Peyer's patch (tissue), 4 donors: ENCODE measurements at places on chromosomes 5 and 9.

- DNase-seq = no peak
Observed at GRCh38 chr9:116275418-116276195, 122.0 kb downstream of the PAPPA start.

- no peak for DNase-seq
Observed at GRCh38 chr5:154477382-154478223, 424 bp downstream of the HAND1 start.

GRCh38 chr9:35162605-35163315 is 951 bp downstream of the UNC13B start:
- no peak for DNase-seq

- DNase-seq = no peak
Observed at GRCh38 chr5:156096259-156096658, 230.7 kb upstream of the SGCD start.

GRCh38 chr9:76580188-76580587 is 121.2 kb downstream of the GCNT1 start:
- DNase-seq = no peak

- DNase-seq = peak; percentile 67
Observed at GRCh38 chr9:133351908-133352634, 4.1 kb downstream of the RPL7A start.

- DNase-seq = no peak
Observed at GRCh38 chr9:90449213-90449925, 193.3 kb downstream of the DIRAS2 start.

GRCh38 chr9:114035221-114035844 is 42.8 kb downstream of the AMBP start:
- DNase-seq = peak; percentile 24

- DNase-seq = no peak
Observed at GRCh38 chr9:129989740-129990139, 53.2 kb downstream of the FNBP1 start.

DNA sequence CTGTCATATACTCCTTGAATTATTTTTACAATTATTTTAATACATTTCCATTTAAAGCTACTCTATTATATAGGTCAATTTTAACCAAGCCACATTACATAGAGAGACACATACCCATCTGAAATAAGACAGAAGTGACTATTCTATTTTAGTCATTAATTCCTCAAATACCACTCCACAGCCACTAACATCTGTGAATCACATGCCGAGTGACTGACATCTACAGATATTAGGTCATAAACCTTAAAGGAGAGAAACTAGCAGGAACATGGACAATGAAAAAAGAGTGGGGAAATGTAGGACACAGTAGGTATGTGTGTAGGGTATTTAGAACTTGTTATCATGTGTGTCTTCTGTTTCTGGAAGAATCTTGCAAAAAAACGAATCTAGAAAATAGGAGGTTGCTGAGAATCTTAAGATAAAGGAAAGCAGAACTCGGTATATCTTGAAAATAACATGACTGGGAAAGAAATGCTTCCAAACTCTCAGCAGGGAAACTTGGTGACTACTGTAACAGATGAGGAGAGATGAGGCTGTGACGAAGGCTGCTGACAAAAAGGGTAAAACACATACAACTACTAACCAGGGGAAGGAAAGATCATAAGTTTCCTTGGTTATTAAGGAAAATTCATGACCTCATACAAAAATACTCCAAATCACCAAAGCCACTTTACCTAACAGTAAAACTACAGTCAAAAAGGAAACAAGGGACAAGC is 84.6 kb downstream of the PLPP1 start:
- no peak for DNase-seq

- DNase-seq = no peak
Observed at GRCh38 chr9:109143881-109144562, 23.0 kb downstream of the FRRS1L start.

DNA sequence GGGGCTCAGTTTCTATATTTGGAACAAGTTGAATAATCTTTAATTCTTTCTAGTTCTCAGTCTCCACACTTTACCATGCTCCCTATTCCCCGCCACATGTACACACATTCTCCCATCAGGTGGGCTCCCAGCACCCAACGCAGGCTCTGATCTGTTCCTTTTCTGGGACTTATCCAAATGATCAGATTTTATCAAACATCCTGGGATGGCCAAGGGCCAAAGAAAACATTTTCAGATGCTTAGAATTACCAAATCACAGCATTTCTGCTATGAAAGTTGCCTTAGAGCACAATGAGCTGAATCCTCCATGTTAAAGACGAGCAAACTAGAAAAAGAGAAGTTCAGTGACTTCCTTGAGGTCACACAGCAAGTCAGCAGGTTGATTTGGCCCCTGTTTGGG is 153.4 kb downstream of the SEC61B start:
- no peak for DNase-seq

- DNase-seq = no peak
Observed at GRCh38 chr9:109329638-109330258, 8.9 kb upstream of the EPB41L4B start.

DNA sequence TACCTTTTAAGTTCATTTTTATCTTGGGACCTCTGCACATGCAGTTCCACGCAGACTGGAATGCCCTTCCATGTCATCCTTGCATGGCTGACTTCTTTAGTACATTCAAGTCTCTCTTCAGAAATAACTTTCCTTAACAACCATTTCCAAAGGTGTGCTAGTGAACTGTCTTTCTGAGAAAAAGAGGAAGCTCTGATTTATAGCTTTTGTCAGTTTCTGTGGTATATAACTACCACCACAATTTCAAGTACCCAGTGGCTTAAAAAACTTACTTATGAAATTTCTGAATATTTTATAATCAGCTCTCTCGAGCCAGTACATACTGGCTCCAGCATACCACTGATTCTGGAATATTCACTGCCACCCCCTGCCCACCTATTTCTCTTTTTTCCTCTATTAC is 1613.8 kb downstream of the MAT2B start:
- no peak for DNase-seq

DNA sequence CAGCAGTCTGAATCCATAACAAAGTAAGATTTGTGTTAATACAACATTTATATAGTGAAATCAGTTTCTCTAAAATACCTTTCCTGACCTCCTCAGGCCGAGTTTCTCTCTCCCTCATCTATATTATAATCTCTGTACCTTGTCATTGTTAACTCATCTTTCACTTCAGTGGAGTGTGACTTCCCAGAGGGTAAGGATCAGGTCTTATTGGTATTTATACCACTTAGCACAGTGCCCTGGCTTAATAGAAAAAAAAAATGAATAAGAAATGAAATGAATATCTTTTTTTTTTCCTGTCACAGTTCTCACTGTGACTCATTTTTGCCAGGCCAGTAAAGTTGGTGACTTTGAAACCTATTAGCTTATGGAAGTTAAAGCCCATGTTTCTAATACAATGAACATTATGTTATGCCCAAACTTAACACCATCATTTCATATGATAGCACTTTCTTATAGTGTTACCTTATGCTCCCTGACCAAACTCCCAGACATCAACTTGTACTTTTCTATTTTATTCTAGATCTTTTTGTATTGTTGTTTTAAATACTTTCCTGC is 90.1 kb downstream of the NR3C1 start:
- no peak for DNase-seq

GRCh38 chr5:140169410-140169809 is 5.6 kb upstream of the CYSTM1 start:
- DNase-seq = no peak

DNA sequence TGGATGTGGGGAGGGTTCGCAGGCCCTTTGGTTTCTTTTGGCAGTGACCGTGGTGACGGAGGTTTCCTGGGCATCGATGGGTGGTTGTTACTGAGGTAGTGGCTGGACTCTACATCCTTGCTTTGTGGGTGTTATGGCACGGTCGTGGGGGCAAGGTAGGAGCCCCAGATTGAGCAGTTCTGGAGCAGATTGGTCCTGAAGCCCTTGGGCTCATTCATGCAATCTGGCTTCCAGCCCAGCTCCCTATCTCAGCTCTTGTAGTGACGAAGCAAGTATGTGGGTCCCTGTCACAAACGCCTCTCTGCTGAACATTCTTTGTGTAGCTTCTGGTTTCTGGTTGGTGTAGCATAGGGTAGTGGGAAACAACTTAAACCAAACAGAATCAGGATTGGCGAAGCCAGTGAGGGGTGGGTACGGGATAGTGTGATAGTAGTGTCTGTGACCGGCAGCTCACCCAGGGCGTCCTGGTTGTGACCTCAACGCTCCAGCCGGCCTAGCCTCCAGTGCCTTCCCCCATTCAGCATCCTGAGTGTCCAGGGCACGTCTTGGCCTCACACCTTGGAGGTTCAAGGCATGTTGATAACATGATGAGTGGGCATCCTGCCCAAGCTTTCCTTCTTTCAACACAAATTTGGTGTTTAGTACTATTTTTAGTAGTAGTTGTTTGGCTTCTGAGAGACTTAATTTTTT is 2.9 kb downstream of the NDUFS6 start:
- DNase-seq = no peak

DNA sequence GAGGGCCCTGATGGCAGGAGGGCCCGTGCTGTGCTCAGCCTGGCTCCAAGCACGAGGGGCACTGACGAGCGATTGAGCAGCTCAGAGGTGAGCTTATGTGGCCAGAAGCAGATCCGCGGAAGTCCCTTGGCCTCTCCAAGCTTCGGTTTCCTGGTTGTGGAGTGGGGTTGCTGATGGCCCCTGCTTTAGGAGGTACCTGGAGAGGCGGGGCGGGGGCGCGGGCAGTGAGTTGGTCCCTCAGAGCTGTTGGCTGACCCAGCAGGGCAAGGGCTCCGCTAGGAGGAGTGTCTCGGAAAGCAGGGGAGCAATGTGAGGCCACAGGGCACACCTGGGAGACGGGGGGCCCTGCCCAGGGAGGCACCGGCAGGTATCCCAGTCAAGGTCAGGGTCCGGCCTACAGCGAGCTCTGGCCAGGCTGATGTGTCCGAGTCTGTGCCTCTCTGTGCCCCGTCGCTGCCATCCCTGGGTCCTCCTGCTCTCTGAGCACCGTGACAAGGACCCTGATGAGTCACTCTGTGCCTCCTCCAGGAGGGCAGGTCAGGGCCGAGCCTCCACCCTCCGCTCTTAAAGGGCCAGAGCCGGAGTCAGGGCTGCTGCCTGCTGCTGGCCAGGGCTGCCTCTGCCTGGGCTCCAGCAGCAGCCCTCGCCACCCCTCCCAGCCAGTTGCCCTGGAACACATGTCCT is 14.8 kb downstream of the NCS1 start:
- DNase-seq = peak; percentile 84

DNA sequence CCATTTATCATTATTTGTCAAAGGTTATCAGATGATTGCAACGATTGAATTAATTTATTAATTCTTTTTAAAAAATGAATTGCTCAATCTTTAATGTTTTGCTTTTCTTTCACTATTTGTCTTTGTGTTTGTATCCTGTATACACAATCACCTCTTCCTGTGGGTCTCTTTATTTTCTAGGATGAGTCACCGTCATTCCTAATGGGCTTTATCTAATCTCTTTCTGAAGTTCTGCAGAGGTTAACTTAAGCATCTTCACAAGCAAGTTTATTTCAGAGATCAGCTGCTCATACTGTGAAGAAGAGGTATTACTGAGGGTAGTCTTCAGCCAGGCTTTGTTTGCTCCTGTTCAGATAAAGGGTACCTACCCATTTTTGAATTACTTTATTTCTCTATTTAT is 323.9 kb downstream of the NNT start:
- DNase-seq = no peak

DNA sequence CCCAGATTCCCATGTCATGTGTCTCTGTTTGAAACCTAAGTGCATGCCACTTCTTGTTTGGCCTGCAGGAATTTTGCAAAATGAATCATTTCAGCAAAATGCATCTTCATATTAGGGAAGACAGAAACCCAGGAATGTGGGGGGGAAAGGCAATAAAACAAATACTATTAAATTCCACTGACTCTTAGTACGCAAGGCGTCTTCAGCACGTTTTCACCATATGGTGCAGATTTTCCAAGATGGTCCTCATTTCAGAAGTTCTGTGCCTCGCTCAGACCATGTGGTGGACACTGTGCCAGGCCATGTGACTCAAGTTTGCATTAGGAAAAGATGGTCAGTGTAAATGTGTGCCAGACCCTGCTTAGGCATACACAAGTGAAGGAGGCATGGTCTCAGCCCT is 184.0 kb downstream of the ACTL7B start:
- DNase-seq = no peak

DNA sequence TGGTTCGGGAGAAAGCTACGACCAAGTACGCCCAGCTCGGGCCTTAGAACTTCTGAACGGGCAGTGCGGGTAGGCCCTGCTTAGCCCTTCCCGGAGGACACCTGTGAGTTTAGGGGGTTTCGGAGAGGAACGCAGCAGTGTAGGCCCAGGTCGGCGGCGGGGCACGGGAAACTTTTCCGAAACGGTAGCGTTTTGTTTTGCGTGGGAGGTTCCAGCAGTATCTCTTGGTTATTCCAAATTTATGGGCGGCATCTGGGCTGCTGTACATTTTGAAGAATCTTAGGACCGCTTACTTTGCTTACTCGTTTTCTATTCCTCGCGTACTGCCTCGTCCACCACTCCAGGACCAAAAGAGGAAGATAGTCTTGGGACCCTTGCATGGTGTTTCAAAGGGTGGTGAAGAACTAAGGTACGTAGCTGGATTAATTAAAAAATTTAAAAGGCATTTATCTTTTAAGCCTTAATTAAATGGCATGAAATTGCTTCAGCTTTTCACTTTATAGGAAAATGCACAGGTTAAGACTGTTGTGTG is 492 bp downstream of the TENT2 start:
- DNase-seq = no peak

DNA sequence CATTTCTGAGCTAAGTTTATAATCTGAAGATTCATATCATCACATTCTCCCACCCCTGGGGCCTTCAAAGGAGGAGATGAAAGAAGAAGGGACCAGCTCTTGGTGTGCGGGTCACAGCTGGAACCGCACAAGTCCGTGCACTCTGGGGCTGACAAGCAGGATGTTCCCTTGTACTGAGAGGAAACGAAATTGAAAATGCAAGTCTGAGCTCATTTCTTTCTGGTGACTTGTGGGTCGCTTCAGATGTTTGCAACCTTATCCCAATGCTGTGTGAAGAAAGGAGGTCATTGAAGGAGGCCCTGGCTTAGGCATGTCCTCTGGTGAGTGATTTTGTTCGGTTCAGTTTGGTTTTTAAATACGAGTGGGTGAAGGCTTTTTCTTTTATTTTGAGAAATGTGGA is 59.6 kb downstream of the C9orf152 start:
- peak; percentile 67 for DNase-seq

- no peak for DNase-seq
Observed at GRCh38 chr5:34858790-34859189, 19.8 kb downstream of the TTC23L start.

DNA sequence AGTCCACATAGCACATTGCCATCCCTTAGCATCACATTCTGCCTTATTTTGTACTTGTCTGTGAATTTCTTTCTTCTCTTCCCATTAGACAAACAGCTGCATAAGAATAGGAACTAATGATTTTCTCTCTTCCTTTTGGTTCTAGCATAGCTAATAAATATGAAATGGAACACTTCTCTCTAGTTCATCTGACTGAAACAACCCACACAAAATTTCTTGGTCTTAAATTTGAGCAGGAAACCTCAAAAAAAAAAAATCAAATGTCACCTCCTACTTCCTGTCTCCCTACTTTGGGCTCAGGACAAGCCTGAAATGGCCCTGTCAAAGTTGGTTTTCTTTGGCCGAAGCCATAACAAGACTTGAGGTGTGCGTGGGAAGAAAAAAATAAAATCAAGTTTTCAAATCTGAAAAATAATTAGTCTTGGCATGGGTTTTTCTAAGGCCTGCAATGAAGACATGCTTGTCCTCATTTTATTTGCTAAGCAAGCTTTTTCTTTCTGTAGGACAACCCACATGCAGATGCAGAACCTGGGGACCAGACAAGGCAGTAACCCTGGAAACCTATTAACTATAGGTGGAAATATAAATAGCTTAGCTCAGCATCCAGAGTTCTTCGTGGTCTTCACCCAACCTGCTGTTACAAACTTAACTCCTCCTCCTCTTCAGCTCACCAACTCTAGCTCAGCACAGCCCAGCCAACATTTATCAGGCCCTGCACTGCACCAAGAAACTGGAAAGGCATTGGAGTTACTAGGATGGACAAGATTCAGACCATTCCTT is 523.5 kb upstream of the KLF4 start:
- no peak for DNase-seq
